ENCODE measurements at places on chromosomes 7 and 10. TPM values are rescaled to one million over a fixed set of nuclear protein-coding genes. Genes with fewer than 3 reads are reported as not detected.
A peak's percentile ranks its signal among the peaks of the same experiment; 100 is the strongest.

DNA sequence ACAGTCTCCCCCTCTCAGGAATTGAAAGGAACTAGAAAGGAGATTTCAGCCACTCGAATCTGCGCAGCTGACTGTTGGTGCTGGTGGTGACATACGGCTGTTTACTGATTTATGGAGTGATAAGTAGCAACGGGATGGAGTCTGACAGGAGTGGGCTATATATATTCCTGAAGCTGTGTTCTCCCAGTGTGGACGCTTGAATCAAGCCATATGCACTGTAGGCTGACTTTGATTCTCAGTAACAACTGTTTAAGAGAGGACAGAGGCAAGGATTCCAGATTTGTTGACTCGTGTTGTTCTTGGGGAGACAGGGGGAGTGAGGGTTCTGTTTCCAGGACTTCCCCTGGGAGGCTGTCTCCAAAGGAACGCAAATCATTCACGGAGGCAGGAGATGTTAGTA, 260.1 kb upstream of the AUTS2 start:
- no peak overlapping the region for H3K4me3 ChIP-seq
- H3K27ac ChIP-seq: no peak overlapping the region
- no peaks in the 10 kb centered on the region for H3K27me3 ChIP-seq
- no peak for DNase-seq
- no peaks in the 10 kb centered on the region for H3K4me1 ChIP-seq

GRCh38 chr10:112195224-112195623, 11.7 kb upstream of the GPAM start:
- no peaks in the 10 kb centered on the region for H3K27me3 ChIP-seq
- H3K27ac ChIP-seq: no peak overlapping the region
- no peaks in the 10 kb centered on the region for H3K36me3 ChIP-seq

GRCh38 chr10:119516381-119517234, 25.9 kb downstream of the RGS10 start:
- H3K4me1 ChIP-seq: no peaks in the 10 kb centered on the region
- no peak overlapping the region for H3K4me3 ChIP-seq
- DNase-seq: no peak
- H3K36me3 ChIP-seq: peaks cover 27% of the 10 kb centered on the region
- H3K27me3 ChIP-seq: no peaks in the 10 kb centered on the region
- peak overlapping the region; percentile 62 for H3K27ac ChIP-seq

- no peaks in the 10 kb centered on the region for H3K27me3 ChIP-seq
Observed at GRCh38 chr7:105648561-105649401, 67.5 kb upstream of the EFCAB10 start.

- no peaks in the 10 kb centered on the region for H3K27me3 ChIP-seq
- DNase-seq: no peak
- peak overlapping the region; percentile 42 for H3K27ac ChIP-seq
- no peaks in the 10 kb centered on the region for H3K36me3 ChIP-seq
Observed at GRCh38 chr7:113087071-113087998, 708 bp upstream of the GPR85 start.

- H3K27me3 ChIP-seq: no peaks in the 10 kb centered on the region
- no peaks in the 10 kb centered on the region for H3K36me3 ChIP-seq
- H3K27ac ChIP-seq: peak overlapping the region; percentile 11
- no peak overlapping the region for H3K4me3 ChIP-seq
- peaks cover 15% of the 10 kb centered on the region for H3K4me1 ChIP-seq
Observed at GRCh38 chr7:20241194-20241910, 24.2 kb upstream of the MACC1 start.

- DNase-seq: no peak
- H3K27me3 ChIP-seq: no peaks in the 10 kb centered on the region
- no peaks in the 10 kb centered on the region for H3K36me3 ChIP-seq
Observed at GRCh38 chr10:46223064-46223480, 63.7 kb upstream of the ANTXRL start.

DNA sequence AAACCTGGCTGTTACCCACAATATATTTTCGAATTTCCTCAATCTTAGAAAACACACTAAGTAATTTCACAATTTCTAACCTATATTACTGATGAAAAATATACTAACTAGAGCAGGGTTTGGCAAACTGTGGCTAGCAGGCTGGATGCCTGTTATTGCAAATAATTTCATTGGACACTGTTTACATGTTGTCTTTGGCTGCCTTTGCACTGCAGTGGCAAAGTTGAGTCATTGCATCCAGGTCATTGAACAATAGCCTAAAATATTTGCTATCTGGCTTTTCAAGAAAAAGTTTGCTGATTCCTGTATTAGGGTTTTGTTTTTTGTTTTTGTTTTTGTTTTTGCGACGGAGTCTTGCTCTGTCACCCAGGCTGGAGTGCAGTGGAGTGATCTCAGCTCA, 47.2 kb downstream of the KIF11 start:
- no peak for DNase-seq
- no peaks in the 10 kb centered on the region for H3K36me3 ChIP-seq
- no peaks in the 10 kb centered on the region for H3K27me3 ChIP-seq
- no peaks in the 10 kb centered on the region for H3K4me1 ChIP-seq
- H3K4me3 ChIP-seq: no peak overlapping the region
- no peak overlapping the region for H3K27ac ChIP-seq

The PRKG1 gene
- total RNA-seq: 14.5 TPM

The NEURL1 gene
- total RNA-seq: not detected

The RNF148 gene
- total RNA-seq: 0.87 TPM

The LIPJ gene
- total RNA-seq: 0.87 TPM

The PRKCQ gene
- not detected for total RNA-seq
